ENCODE measurements at places on chromosomes 13 and 19.

DNA sequence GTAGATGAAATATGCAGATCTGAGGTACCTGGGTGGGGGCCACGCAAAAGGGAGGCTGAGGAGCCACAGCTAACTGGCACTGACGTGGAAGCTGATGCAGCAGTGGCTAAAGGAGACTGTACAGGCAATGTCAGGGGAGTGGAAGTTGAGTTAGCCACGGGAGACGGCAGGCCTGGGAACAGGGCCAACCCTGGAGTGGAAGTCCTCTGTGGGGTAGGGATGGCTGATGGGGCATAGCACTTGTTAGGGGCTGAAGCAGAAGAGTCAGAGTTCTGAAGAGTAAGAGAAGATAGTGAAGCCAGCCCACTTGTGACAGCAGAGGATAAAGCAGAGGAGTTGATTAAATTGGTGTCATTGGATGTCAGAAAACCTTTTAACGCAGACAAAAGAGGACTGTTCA lies 22.8 kb upstream of the STOML3 start:
- no peak for DNase-seq

GRCh38 chr19:50465986-50466705 lies 10.2 kb upstream of the EMC10 start:
- DNase-seq, result no peak

DNA sequence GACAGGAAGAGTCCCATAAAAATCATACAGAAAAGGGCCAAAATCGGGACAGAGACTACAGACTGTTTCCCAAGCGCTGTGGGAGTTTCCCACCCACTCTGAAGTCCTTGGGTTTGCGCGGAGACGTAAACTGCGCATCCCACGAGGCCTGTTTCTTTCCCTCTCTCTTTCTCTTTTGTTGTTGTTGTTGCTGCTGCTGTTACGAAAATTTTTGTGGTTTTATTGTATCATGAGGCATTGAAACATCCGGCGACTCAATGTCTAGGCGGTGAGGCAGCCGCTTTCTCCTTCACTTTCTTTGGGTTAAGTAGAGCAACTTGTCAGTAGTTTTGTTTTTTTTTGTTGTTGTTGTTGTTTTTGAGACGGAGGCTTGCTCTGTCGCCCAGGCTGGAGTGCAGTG lies 1.6 kb upstream of the PPP1R12C start:
- DNase-seq, result no peak

- no peak for DNase-seq
Measured at GRCh38 chr19:18418029-18418482, 1.1 kb upstream of the SSBP4 start.

DNA sequence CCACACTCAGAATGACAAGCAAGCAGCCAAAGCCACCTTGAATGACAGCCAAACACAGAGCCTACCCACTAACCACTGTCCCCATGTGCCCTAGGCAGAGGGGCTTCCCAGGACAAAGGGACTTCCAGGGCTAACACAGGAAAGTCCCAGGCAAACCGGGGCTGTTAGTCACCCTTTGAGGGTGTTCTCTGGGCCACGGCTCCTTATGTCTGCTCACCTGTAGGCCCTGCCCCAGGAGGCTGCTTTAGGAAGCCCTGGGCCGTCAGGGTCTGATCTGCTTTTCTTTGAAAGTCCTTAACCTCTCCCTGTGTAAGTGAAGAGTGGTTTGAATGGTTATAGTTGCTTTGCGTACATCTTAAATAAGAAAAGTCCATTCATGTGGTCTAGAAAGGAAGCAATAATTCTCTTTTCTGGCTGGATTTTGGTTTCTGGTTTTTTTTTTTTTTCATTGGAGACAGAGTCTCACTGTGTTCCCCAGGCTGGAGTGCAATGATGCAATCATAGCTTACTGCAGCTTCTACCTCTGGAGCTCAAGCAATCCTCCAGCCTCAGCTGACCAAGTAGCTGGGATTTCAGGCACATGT lies 161.4 kb downstream of the EFNB2 start:
- no peak for DNase-seq

- DNase-seq, result no peak
Measured at GRCh38 chr13:102693776-102694175, 1.1 kb downstream of the METTL21C start.

GRCh38 chr13:21015284-21015683 lies 46.1 kb downstream of the LATS2 start:
- DNase-seq, result no peak

DNA sequence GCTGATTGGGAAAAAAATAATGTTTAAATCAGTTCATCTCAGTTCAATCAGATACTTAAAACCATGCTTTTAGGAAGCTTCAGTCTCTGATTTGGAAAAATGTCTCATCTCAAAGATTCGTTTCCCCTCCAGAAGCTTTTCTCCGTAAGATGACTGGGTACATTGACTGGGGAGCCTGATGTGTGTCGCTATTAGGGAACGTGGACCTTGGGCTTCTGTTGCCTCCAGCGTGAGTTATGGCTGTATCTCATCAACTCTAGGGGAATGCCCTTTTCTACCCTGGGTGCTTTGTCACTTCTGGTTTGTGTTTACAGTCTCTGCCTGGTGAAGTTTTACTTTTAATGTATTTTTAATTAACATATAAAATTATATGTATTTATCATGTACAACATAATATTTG lies 635.5 kb upstream of the GPC6 start:
- DNase-seq, result no peak

DNA sequence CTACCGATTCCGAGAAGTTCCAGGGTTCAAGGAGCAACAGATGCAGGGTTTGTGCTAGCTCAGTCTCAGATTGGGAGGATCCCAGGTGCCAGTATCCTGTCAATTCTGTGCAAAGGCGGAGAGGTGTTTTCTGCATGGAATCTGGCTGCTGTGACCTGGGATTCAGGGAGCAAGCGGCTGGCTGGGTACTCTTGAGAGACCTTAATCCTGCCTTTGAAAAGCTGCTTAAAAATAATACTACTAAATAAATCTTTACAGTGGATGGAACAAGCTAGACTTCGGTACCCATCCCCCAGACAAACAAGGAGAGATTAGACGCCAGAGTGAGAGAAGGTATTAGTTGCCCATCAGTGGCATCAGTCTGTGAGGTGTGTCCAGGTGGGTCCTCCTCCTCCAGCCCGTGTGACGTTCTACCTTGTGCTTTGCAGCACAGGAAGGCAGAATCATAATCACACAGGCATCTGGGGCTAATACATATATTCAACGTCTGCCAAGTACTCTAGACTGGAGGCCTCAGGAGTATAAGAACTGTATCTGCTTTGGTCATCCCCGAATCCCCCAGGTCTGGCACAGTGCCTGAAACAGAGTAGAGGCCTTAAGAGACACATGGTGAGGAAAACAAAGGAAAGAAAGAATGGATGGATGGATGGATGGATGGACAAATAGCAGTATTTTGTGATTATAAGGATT lies 230.6 kb downstream of the ZNF536 start:
- DNase-seq, result no peak

DNA sequence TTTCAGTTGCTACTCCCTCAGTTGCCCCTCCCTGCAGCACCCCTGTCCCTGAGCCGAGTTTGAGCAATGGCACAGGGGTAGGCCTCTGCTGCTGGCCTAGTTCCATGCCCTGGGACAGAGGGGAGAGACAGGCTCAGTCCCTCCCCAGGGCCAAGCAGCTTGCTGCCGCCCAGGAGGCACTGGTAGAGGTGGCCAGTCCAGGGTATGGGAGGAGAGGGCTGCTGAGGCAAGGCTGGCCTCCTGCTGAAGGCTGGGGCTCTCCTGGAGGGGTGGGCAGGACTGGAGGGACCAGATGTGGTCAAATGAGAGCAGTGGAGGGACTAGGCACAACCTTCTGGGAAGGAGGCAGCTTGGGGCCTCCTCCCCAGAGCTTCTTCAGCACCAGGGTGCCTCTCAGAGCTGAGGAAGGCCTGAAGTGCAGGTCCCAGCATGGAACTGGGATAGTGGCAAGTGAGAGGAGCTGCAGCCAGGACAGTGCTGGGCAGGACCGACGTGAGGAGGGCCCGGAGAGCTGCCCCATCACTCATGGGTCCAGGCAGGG lies 29.8 kb upstream of the VSTM2B start:
- DNase-seq, result no peak

- no peak for DNase-seq
Measured at GRCh38 chr19:33398361-33399060, 25.0 kb downstream of the CEBPG start.

All from stimulated activated CD8-positive, alpha-beta memory T cell treated with anti-CD3 and anti-CD28 coated beads, Interleukin-15, amount 100 ng/mL, for 24 hours (primary cell).